ENCODE measurements at places on chromosomes 11 and 22.

GRCh38 chr11:115660030-115660805, 156.0 kb upstream of the CADM1 start:
- no peak for DNase-seq

DNA sequence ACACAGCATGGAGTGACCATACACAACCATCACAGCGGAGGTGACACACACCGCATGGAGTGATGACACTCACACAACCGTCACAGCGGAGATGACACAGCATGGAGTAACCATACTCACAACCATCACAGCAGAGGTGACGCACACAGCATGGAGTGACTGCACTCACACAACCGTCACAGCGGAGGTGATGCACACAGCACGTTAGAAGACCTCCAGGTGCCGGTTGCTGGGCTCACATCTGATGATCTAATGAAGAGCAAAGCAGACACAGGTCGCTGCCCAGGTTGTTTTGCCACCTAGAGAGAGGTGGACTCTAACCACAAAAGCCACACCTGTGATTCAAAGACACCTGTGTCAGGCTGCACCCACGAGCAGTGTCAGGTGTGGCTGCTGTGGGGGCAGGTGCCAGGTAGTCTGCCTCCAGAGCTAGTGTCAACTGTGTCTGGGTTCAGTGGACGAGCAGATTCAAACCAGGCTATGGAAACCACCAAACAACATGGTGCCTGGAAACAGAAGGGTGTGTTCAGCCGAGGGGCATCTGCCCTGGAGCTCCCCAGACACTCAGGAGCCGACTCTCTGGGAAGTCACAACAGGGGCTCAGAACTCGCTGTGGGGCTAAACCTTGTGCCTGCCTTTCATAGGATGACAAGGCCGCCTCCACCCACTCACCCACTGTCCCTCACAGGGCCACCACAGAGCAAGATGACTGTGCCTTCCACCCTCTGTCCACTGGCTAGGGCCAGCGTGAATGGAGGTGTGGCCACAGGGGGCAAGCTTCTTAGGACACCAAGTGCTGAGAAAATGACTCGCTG, 608.2 kb downstream of the TBC1D22A start:
- no peak for DNase-seq

GRCh38 chr11:5258543-5259262, 4.1 kb upstream of the HBG2 start:
- no peak for DNase-seq

- no peak for DNase-seq
These were observed 26.3 kb downstream of the KLHL22 start for GRCh38 chr22:20469110-20469868.

- peak; percentile 67 for DNase-seq
These were observed 20.1 kb downstream of the TSSC4 start for GRCh38 chr11:2420502-2421225.

GRCh38 chr11:35879361-35879760, 64.5 kb upstream of the LDLRAD3 start:
- DNase-seq: no peak

GRCh38 chr11:126414615-126415014, 59.1 kb downstream of the ST3GAL4 start:
- no peak for DNase-seq

GRCh38 chr11:12792590-12792989, 118.4 kb downstream of the TEAD1 start:
- no peak for DNase-seq

GRCh38 chr11:34161812-34162492, 56.5 kb downstream of the NAT10 start:
- DNase-seq: no peak

DNA sequence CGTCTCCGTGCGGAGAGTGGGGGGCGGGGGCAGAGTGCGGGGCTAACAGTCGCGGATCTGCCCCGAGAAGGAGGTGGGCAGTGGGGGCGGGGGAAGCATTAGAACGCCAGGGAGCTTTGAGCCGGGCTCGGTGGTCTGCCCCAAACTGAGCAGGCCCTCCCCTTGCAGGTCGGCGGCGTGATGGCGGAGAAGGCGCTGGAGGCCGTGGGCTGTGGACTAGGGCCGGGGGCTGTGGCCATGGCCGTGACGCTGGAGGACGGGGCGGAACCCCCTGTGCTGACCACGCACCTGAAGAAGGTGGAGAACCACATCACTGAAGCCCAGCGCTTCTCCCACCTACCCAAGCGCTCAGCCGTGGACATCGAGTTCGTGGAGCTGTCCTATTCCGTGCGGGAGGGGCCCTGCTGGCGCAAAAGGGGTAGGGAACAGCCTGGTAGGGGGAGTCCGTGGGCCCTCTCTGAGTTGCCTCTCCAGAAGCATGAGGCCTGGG, 979 bp downstream of the ABCG4 start:
- DNase-seq: no peak

GRCh38 chr11:45726493-45727054, 61.2 kb upstream of the CHST1 start:
- DNase-seq: no peak

DNA sequence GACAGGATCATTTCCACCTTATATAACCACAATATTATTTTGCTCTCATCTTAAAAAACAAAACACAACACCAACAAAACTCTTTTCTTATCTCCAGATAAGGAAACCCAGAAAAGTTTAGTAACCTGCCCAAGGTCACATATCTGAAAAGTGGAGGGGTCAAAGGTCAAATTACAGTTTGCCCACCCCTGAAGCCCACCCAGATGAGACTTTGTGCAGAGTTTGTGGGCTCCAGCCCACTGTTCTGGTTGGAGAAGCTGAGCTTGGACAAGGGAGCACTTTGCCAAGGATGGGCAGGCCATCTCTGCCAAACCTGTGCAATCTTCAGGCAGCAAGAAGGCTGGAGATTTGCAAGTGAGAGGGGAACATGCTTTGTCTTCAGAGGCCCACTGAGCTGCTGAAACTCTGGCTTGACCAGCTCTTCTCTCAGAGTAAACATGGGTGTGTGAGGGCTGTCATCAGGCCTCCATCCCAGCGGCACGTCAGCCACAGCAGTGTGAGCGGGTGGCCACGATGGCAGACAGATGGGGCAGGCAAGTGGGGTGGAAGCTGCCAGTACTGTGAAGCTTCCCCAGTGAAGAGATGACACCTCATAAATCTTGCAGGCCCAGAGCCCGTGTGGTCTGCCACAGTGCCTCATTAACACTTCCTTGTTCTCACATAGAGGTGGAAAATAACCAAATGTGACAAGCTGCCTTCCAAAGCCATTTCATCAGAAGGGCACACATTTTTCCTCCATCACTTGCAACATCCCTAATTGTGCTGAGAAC, 111.8 kb downstream of the CCDC81 start:
- peak; percentile 42 for DNase-seq

DNA sequence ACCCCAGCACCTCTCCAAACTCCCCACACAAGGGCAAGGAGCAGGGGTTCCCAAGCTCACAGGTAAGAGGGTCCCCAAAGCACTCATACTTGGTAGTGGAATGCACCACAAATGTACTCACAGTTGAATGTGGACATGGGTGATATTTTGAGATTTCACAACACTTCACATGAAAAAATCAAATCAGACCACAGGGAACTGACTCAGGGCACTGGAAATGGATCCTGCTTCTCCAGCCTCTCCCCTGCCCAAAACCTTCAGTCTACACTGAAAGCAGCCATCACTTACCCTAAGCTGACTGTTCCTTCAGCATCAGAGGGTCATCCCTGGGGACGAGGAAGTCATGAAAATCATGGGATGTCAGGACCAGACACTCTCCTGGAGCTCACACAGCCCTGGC, 40.2 kb downstream of the SCGB1A1 start:
- no peak for DNase-seq

Data from CD4-positive, alpha-beta T cell treated with Interferon gamma for 1 hour (primary cell).